Endodermal cell (in vitro differentiated cells): ENCODE measurements at places on chromosomes 1 and 21. TPM values are rescaled to one million over a fixed set of nuclear protein-coding genes. Genes with fewer than 3 reads are reported as not detected.

The GPR25 gene
- total RNA-seq: not detected in 3 replicates

GRCh38 chr1:180815188-180815587 lies 97.5 kb upstream of the KIAA1614 start:
- H3K27ac ChIP-seq: no peak overlapping the region
- H3K36me3 ChIP-seq: peaks cover 11% of the 10 kb centered on the region
- no peaks in the 10 kb centered on the region for H3K4me1 ChIP-seq
- H3K27me3 ChIP-seq: no peaks in the 10 kb centered on the region
- H3K4me3 ChIP-seq: peak overlapping the region; percentile 51
- no peak for DNase-seq

The ZNF695 gene
- total RNA-seq: 16.0 to 25.2 TPM (median 22.6 TPM) in 3 replicates

DNA sequence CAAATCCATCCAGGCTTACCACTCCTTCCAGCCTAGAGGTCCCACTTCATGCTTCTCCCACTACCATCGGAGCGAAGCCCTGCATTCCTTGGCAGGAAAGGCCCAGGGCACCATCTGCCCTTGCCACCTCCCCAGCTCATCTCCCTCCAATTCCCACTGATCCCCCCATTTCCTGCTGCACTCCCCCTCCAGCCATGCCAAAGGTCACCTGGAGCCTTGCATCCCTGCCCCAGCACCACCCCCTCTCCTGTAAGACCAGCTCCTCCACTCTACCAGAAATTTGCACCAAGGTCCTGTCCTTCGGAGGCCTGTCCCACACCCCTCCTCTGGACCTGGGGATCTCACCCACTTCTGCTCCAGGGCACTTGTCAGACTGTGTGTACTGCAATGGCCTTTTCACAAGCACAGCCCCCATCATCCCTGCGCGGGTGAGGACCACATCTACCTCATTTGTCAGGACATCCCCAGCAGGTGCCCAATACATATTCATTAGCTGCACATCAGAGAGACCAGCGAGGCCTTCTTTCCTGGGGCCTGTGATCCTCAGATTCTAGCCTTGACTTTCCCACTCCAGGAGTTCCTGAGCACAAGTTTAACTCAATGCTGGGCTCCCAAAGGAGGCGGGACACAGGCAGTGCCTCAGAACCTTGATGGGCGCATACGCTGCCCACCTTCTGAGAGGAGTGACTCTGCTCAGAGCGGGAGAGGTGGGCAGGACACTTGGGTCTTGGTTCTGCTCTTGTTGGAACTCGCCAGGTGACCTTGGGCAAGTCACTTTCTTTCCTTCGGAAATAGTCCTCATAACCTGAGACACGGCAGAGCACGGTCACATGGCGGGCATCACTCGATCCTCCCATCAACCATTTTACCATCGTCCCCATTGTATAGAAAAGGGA lies 49.9 kb upstream of the EDN2 start:
- H3K36me3 ChIP-seq: no peaks in the 10 kb centered on the region
- no peak for DNase-seq
- no peaks in the 10 kb centered on the region for H3K4me1 ChIP-seq
- H3K27me3 ChIP-seq: no peaks in the 10 kb centered on the region
- no peak overlapping the region for H3K27ac ChIP-seq
- H3K4me3 ChIP-seq: no peak overlapping the region

The ATP6V1G3 gene
- total RNA-seq: 0.62 to 1.9 TPM (median 1.3 TPM) in 3 replicates

DNA sequence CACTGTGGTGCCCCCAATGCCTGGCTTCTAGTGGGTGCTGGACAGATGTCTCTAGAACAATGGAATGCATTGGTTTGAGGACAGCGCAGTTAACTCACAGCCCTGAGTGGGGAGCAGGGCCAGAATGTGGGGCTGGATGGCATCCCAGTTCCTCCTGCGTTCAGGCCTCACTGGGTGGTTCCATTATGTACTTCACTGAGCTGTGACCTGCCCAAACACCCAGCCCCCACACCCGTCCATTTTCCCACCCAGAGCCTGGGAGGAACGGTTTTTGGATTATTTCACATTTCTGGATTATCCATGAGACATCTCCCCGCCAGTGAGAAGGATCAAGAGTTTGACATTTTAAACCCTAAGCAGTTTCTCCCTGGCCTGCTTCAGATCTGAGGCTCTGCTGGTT lies 55.3 kb upstream of the WASF2 start:
- no peak overlapping the region for H3K4me3 ChIP-seq
- no peak overlapping the region for H3K27ac ChIP-seq
- H3K4me1 ChIP-seq: peaks cover 5% of the 10 kb centered on the region
- no peaks in the 10 kb centered on the region for H3K27me3 ChIP-seq

The SKI gene
- 69.1 and 79.2 TPM in 2 replicates for total RNA-seq

DNA sequence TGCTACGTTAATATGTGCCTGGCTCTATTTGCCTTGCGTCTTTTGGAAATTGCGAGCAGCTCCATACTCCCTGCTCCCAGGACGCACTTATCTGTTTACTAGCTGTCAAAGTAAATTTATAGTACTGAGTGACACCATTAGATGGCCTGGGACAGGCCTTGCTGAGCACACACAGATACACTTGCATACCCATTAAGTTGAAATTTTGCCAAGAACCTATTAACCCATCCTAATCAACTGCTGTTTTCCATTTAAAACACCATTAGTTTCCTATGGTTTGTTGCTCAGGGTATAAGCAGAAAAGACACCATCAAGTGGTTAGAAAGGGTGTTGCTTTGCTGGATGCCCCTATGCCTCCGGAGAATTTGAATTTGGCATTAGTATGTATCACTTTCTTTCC lies 187.3 kb downstream of the SLC44A5 start:
- H3K27ac ChIP-seq: no peak overlapping the region
- H3K36me3 ChIP-seq: no peaks in the 10 kb centered on the region
- no peak for DNase-seq
- H3K4me3 ChIP-seq: no peak overlapping the region
- no peaks in the 10 kb centered on the region for H3K4me1 ChIP-seq

DNA sequence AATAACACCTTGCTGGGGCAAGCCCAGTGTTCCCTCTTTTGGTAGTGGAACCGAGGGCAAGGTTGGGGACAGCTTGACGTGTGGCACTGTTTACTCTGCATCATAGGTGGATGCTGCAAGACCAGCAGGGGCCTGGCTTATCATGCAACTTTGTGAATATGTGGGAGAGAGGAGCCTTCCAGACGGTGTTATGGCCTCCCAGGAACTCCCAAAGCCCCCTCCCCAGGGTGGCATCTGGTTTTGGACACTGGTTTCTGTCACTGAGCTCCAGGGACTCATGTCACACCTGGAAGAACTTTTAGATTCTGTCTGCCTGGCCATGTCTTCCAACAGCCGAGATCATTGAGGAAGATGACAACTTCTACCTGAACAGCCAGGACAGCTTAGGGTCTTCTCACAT lies 1.4 kb upstream of the TLR5 start:
- no peak for DNase-seq
- H3K4me1 ChIP-seq: no peaks in the 10 kb centered on the region
- no peaks in the 10 kb centered on the region for H3K36me3 ChIP-seq

DNA sequence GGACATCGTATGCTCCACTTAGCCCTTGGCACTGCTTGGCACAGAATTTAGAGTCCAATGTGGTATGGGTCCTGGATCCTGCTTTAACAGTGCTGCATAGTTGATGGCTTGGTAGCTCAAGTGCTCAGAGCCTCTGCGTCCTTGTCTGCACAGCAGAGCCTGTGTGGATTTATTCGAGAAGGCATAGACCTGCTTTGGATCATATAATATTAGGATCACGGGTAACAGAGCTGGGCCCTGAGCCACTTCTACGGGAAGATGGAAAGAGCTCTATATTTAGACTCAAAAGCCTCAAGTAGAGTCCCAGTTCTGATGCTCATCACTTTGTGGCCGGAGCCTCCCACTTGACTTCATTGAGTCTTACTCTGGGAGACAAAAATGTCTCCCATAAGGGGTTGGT lies 164.4 kb upstream of the EDN2 start:
- H3K4me3 ChIP-seq: no peak overlapping the region
- no peaks in the 10 kb centered on the region for H3K4me1 ChIP-seq
- no peak overlapping the region for H3K27ac ChIP-seq
- DNase-seq: peak; percentile 28
- H3K27me3 ChIP-seq: no peaks in the 10 kb centered on the region

- no peaks in the 10 kb centered on the region for H3K36me3 ChIP-seq
These were observed 19.2 kb downstream of the ELAPOR1 start for GRCh38 chr1:109133002-109133706.

DNA sequence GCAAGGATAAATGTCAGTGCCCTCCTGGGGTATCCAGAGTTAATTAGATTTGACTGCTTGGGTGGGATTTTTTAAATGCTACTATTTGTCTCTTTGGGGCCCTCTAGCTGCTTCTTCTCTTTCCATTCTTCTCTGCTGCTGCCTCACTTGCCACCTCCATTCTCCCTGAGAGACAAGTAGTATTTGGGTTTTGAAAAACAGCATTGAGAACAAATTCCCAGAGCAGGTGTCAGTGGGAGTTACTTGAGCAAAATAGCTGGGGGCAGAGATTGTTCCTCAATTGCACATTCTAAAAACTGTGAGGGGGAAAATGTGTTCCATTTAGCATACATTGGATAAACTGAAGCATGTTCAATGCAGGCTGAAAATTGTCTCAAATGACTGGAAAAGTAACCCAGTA lies 286.5 kb downstream of the CACNA1E start:
- no peaks in the 10 kb centered on the region for H3K27me3 ChIP-seq
- H3K36me3 ChIP-seq: no peaks in the 10 kb centered on the region
- no peaks in the 10 kb centered on the region for H3K4me1 ChIP-seq
- no peak overlapping the region for H3K27ac ChIP-seq
- H3K4me3 ChIP-seq: no peak overlapping the region

GRCh38 chr1:112697781-112698201 lies 9.1 kb downstream of the RHOC start:
- peaks cover 36% of the 10 kb centered on the region for H3K4me1 ChIP-seq
- H3K36me3 ChIP-seq: peaks cover 88% of the 10 kb centered on the region
- H3K27me3 ChIP-seq: no peaks in the 10 kb centered on the region
- no peak for DNase-seq
- H3K27ac ChIP-seq: no peak overlapping the region

The ELF3 gene
- 11.2 and 11.8 TPM in 2 replicates for total RNA-seq
